Dorsolateral prefrontal cortex (tissue), 122 donors: ENCODE measurements at places on chromosomes 12 and 14. TPM values are rescaled to one million over a fixed set of nuclear protein-coding genes. Genes with fewer than 3 reads are reported as not detected.
A peak's percentile ranks its signal among the peaks of the same experiment; 100 is the strongest.

DNA sequence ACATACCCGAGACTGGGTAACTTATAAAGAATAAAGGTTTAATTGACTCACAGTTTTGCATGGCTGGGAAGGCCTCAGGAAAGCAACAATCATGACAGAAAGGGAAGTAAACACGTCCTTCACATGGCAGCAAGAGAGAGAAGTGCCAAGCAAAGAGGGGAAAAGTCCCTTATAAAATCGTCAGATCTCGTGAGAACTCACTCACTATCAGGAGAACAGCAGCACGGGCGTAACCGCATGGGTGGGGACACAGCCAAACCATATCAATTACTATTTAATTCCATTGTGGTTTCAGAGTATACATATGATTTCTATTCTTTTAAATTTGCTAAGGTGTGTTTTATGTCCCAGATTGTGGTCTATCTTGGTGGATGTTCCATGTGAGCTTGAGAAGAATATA is 117.9 kb downstream of the SCAF11 start:
- DNase-seq: no peak

GRCh38 chr14:88079624-88080023 is 74.7 kb downstream of the GPR65 start:
- no peak for DNase-seq

GRCh38 chr12:93773122-93773871 is 96.1 kb downstream of the CRADD start:
- DNase-seq: no peak

DNA sequence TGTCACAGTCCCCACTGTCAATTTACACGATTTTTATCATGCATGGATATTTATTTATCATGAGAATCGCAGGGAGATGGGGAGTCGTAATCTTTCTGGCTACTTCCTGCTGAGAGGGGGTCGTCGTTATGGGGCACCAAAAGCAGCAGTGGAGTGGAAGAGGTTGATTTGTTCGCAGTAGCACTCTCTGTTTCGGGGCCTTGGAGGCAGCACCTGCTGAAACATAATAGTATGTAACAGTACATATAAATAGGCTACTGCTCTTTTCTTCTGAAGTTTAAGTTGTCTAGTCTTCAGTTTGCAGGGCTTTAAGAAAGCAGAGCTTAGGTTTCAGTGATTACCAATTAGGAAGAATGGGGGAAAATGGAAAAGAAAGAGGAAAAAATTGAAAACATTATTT is 3.8 kb downstream of the SOAT2 start:
- no peak for DNase-seq

DNA sequence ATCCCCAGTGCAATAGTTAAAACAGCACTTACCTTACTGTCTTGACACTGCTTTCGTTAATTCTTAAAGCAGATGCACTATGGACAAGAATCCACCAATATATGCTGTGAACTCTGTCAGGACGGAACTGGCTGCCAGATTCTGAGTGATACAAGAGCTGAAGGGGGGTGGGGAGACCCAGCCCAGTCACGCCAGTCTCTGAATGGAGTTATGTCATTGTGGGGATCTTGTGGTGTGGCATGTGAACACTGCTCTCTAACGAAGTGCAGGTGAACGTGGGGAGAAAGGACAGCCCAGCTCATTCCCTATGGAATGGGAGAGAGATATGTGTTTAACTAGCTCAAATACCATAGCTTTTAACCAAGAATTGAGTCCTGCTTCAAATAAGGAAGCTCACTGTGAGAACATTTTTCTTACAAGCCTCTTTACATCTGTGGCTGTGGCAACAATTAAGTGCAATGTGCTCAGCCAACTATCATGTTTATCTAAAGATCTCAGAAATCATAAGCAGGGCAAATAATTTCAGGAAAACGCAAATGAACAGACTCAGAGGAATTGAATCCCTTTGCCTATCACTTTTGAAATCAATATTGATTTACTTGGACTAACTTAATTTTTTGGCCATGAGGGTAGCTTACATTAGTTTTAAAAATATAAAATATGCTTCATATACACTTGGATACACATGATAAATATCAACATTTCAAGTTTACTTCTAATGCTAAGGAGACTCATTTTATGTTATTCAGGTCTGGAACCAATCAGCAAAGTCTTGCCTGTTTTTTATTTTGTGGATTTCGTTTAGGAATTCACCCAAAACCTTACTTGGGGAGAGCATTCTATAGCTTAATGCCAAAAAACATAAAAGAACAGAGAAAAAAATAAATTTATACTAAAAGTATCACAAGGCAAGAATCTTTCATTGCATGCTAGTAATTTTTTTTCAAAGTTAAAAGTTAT is at the start of gene LUM:
Gene LUM, minus strand, starts transcription at position 129 of the 960 bp plus-strand sequence. CDS start 2,515 bp downstream, outside the sequence.
- no peak for DNase-seq

GRCh38 chr14:79709573-79709972 is 501.7 kb downstream of the DIO2 start:
- DNase-seq: no peak

- DNase-seq: no peak
Observed at GRCh38 chr12:27666510-27666909, 29.7 kb upstream of the REP15 start.

- no peak for DNase-seq
Observed at GRCh38 chr12:66190519-66191370, 1.7 kb downstream of the IRAK3 start.

NT5DC3 gene
- 35.3 TPM for total RNA-seq

PTCSC3 gene
- not detected for total RNA-seq

FKBP3 gene
- total RNA-seq: 130 TPM

DNA sequence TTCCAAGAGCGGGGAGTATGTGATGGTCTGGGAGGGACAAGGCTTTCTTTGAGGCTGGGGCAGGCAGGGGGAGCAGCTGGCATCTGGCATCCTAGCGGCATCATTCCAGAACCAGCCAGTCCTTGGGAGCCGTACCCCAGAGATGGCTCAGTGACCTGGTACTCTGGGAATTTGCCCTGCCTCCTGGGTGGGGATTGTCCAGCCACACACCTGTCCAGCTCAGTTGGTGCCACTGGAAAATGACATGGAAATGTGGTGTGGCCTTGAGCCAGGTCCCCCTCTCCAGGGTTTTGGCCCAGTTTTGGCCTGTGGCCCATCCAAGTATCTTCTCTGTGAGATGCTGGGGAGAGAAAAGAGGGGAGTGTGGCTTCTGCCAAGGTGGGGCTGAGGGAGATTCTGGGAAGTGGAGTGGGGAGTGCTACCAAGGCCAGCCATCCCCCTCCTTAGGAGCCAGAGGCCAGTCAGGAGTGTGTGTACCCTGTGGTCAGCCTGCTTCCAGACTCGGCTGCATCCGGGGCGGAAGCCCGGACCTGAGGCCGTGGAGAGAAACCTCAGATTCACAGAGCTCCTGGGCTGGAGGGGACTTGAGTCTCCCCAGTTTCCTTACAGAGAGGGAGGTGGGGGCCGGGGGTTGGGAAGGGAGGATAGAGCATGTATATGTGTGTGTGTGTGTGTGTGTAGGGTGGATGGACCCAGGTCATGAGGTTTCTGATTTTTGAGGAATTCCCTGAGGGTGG is 14.7 kb upstream of the KRT80 start:
- DNase-seq: peak; percentile 39

GYS2 gene
- 0.47 TPM for total RNA-seq

DNA sequence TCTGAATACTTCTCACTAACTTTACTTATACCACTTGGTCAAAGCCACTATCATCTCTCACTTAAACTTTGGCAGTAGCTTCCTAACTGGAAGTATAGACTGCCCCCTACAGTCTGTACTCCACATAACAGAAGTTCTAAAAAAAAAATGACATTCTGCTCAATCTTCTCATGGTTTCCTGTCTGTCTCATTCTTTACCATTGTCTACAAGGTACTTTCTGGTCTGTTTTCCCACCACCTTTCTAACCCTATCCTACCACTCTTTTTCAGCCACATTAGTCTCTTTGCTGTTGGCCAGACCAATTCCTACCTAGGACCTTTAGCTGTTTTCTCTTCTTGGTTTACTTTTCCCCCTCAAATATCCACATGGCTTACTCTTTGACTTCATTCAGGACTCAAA is 14.7 kb downstream of the CPSF6 start:
- no peak for DNase-seq

NOXRED1 gene
- total RNA-seq: 1.3 TPM
